ENCODE measurements at places on chromosomes 1 and 21. TPM values are rescaled to one million over a fixed set of nuclear protein-coding genes. Genes with fewer than 3 reads are reported as not detected.

The PSMG1 gene
- 69.0 TPM for total RNA-seq

The S100A12 gene
- not detected for total RNA-seq

The PAQR7 gene
- 3.3 TPM for total RNA-seq

GRCh38 chr21:27425172-27425571, 458.3 kb upstream of the ADAMTS5 start:
- DNase-seq: no peak
- H3K36me3 ChIP-seq: no peaks in the 10 kb centered on the region
- H3K27me3 ChIP-seq: no peaks in the 10 kb centered on the region
- no peak overlapping the region for H3K27ac ChIP-seq
- H3K4me3 ChIP-seq: no peak overlapping the region
- no peaks in the 10 kb centered on the region for H3K4me1 ChIP-seq

DNA sequence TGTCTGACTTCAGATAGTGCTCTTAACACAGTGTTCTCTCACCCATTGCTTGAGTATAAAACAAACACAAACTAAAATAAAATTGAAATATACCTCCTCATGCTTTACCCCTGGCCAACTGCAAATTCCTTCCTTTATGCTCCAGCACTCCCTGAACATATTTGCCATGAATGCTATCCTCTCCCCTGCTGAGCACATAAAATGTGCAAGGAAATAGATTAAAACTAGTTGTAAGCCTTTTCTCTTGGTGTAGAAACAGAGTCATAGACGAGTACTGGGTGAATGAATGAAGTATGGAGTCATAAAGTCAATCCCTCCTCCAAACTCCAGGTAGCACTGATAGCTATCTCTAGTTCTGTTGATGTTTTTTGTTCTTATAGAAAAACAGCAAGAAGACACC, 2.6 kb downstream of the GPR161 start:
- H3K4me3 ChIP-seq: no peak overlapping the region
- peaks cover 4% of the 10 kb centered on the region for H3K36me3 ChIP-seq
- peaks cover 12% of the 10 kb centered on the region for H3K4me1 ChIP-seq
- no peak overlapping the region for H3K27ac ChIP-seq
- H3K27me3 ChIP-seq: peaks cover 64% of the 10 kb centered on the region

- H3K4me3 ChIP-seq: no peak overlapping the region
- H3K36me3 ChIP-seq: no peaks in the 10 kb centered on the region
- no peak for DNase-seq
- peak overlapping the region; percentile 24 for H3K27ac ChIP-seq
- no peaks in the 10 kb centered on the region for H3K27me3 ChIP-seq
Observed at GRCh38 chr1:41963636-41964035, 44.9 kb upstream of the HIVEP3 start.

DNA sequence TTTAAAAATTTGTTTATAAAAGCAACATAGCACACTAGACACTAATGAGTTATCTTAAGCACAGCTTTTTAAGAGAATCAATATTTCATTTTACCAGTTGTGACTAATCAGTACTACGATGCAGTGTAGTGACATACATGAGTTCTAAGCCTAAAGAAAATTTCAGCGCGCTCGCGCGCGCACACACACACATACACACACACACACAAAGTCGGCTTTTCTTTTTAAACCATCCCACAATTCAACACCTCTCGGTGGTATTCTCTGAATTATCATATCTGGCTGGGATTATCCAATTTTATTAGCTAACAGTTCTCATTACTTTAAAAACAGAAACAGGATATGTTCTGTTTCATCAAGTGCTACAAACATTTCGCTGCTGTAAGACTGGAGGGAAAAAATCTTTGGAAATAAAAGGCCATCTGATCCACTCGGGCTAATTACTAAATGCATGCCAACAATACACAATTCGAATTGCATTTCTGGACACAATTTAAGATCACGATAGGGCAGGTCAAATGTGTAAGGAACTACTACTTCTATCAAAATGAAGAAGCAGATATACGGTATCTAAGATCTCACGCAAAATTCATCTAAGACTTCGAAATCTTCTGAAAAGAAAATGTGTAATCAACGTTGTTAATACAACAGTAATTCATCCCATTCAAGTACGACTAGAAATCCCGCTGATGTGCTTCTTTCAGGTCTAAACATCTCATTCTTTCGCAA, 1.2 kb downstream of the TUT4 start:
- no peak overlapping the region for H3K4me3 ChIP-seq
- H3K4me1 ChIP-seq: peaks cover 23% of the 10 kb centered on the region
- H3K27ac ChIP-seq: no peak overlapping the region
- peaks cover 13% of the 10 kb centered on the region for H3K36me3 ChIP-seq
- H3K27me3 ChIP-seq: peaks cover 9% of the 10 kb centered on the region
- peak; percentile 57 for DNase-seq

DNA sequence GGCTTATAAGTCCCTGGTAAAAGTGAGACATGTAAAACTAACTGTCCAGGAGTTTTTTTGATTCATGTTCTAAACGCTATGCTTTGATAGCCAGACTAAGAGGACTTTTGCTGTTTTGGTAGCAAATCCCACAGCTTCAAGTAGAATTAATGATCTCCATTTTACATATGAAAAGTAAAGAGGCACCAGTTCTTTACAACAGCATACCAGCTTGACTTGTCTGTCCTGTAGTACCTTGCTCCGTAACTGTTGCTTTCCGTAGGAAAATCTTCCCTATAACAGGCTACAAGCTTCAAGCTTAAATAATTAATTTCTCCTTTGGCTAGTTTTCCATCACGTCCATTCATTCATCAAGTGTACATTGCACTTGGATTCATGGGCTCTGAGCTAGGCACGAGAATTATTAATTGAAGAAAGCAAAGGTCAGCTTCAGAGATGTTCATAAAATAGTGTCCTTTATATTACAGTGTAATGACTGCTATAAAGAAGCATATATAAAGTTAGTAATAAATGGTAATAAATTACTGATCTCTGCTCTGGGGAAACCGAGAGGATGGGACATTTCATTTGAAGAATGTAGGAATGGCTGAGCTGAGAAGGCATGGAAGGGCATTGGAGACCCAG, 29.2 kb downstream of the B3GALT5 start:
- no peaks in the 10 kb centered on the region for H3K4me1 ChIP-seq
- no peak overlapping the region for H3K4me3 ChIP-seq
- H3K36me3 ChIP-seq: no peaks in the 10 kb centered on the region
- no peak for DNase-seq
- no peak overlapping the region for H3K27ac ChIP-seq
- no peaks in the 10 kb centered on the region for H3K27me3 ChIP-seq

DNA sequence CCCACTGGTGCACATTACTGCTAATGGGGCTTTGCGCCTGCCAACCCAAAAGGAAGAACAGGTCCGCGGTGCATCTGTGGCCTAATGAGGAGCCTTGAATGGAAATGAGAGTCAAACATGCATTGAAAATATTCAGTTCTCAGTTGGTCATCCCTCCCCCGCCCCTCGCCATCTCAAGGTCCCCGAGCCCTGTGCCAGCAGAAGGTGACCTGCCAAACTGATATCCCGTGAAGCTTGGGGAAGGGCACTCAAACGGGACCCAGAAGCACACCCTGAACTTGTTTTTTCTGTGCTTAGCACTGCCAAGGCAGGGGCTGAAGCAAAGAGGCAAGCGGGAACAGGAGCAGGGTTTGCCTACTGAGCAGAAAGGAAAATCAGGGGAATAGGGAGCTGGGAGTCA, 67.9 kb upstream of the ZNF648 start:
- peaks cover 1% of the 10 kb centered on the region for H3K36me3 ChIP-seq
- DNase-seq: no peak
- no peak overlapping the region for H3K4me3 ChIP-seq

GRCh38 chr1:202586018-202586821, 124.0 kb downstream of the SYT2 start:
- no peak for DNase-seq
- peak overlapping the region; percentile 62 for H3K27ac ChIP-seq
- H3K36me3 ChIP-seq: no peaks in the 10 kb centered on the region
- H3K4me1 ChIP-seq: peaks cover 15% of the 10 kb centered on the region
- no peaks in the 10 kb centered on the region for H3K27me3 ChIP-seq

DNA sequence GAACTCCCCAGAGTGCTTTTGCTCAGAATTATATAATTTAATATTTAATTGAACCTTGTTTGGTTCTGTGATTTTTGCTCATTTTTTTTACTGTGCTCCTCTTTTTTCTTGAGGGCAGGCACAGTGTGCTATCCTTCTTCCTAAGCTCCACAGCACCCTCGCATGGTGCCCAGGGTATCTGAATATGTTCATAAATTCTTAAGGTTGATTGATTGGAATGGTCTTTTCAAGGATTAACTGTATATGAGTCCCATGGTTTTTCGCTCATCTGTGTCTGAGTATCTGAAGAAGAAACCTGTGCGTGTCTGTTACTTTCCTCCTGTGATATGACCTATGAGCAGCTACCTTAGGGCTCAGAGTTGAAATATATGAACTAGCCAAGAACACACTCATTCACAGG, 393.7 kb downstream of the HLX start:
- no peak overlapping the region for H3K4me3 ChIP-seq
- DNase-seq: no peak
- peaks cover 2% of the 10 kb centered on the region for H3K4me1 ChIP-seq
- H3K27me3 ChIP-seq: no peaks in the 10 kb centered on the region

DNA sequence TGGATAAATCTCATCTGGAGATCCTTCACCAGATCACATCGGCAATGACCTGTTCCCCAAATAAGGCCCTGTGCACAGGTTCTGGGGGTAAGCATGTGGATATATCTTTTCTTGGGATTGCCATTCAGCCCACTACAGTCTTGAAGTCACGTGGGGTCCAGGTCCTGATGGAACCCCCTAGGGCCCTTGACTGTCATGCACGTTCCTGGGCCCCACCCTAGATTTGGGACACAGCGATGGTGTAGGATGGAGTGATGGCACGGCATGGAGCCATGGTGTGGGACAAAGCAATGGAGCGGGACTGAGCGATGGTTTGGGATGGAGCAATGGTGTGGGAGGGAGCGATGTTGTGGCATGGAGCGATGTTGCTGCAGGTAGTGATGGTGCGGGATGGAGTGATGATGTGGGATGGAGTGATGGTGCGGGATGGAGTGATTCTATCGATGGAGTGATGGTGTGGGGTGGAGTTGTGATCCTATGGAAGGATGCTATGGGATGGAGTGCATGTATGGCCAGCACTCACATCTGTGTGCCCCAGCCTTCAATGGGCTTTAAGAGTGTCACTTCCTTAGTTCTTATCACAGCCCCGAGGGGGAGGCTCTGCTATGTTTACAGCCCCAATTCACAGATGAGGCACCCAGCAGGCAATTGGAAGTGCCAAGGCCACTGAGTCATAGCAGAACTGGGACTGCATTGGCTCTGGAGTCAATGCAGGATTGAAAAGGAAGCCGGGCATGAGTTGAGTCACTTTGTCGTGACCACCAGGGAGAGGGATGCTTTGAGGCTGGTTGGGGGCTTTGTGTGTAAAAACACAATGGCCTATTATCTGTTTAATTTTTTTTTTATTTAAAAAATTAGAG, 97.0 kb upstream of the C1orf174 start:
- no peak overlapping the region for H3K4me3 ChIP-seq
- H3K36me3 ChIP-seq: no peaks in the 10 kb centered on the region

DNA sequence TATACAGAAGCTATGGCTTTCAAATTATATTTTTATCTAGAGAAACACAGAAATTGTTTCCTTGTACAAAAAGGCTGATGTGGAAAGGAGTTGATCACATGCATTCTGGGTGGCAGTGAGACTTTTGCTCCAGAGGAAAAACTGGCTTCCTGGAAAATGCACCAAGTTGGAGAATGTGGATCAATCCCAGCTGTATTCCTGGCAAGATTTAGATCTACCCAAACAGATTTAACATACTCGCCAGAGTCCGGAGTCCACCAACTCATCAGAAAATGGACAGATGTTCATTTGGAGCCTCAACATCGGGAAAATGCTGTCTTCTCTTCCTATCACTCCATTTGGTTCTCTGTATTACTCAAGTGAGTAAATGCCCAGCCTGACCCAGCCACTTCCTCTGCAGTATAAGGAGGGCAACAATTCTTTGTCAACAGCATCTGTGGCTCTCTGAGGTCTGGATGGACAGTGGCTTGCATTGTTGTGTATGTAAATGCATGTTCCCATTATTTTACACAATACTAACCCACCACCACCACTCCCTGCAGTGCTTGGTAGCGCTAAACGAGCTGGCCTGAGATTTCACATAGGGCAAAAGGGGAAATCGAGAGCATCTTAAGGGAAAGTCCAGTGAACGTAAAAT, 226.2 kb upstream of the IRF2BP2 start:
- H3K36me3 ChIP-seq: no peaks in the 10 kb centered on the region
- H3K4me3 ChIP-seq: no peak overlapping the region
- DNase-seq: no peak
- H3K4me1 ChIP-seq: peaks cover 31% of the 10 kb centered on the region
- H3K27me3 ChIP-seq: no peaks in the 10 kb centered on the region

GRCh38 chr1:185398022-185398421, 81.0 kb upstream of the IVNS1ABP start:
- no peaks in the 10 kb centered on the region for H3K27me3 ChIP-seq
- peaks cover 14% of the 10 kb centered on the region for H3K36me3 ChIP-seq
- no peak overlapping the region for H3K27ac ChIP-seq
- no peak overlapping the region for H3K4me3 ChIP-seq
- peaks cover 26% of the 10 kb centered on the region for H3K4me1 ChIP-seq

- H3K4me3 ChIP-seq: no peak overlapping the region
- no peaks in the 10 kb centered on the region for H3K4me1 ChIP-seq
- peaks cover 16% of the 10 kb centered on the region for H3K27me3 ChIP-seq
- no peak overlapping the region for H3K27ac ChIP-seq
Observed at GRCh38 chr1:205948039-205948438, 4.8 kb upstream of the SLC26A9 start.

DNA sequence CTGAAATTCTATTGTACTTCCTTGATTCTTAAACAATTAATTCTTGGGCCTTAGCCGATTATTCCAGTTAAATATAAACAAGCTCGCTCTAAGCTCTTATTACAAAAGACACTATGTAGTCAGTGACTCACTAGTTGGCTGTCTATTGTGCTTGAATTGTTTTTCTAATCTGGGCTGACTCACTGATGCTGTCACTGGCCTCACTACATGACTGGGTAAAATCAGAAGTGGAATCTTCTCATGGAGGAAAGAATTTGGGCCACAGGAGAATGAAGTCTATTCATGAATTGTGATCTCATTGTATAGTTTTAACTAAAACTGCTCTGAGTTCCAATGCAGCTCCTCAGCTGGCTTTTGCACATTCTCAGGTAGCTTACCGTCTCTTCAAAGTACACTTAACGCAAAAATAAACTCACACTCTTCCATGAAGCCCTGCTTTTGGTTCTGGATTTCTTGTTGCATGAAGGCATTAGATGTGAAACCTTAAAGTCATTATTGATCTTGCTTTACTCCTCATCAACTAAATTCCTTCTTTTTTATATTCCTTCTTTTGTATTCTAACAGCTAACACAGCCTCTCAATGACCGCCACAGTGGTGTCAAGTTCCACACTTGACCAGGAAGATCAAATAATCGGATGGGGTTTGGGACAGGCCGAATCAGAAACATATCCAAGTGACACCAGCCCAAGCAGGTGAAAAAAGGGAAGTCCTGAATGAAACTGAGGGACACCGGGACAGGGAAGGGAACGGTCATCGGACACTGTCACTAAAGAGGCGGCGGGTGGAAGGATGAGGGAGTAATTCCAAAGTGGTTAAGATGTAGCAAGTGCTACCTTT, 80.9 kb upstream of the LBR start:
- H3K4me3 ChIP-seq: no peak overlapping the region
- peaks cover 12% of the 10 kb centered on the region for H3K27me3 ChIP-seq
- no peaks in the 10 kb centered on the region for H3K4me1 ChIP-seq
